ENCODE measurements at places on chromosomes 4 and X. TPM values are rescaled to one million over a fixed set of nuclear protein-coding genes. Genes with fewer than 3 reads are reported as not detected.

The GPR34 gene
- 3.4 TPM for total RNA-seq

The SYTL4 gene
- 13.1 TPM for total RNA-seq

The ENOX2 gene
- total RNA-seq: 11.8 TPM

The MAGEA10 gene
- not detected for total RNA-seq

The MTMR1 gene
- total RNA-seq: 28.4 TPM

The SORBS2 gene
- total RNA-seq: 332 TPM

The JADE1 gene
- 77.0 TPM for total RNA-seq

The ZNF157 gene
- total RNA-seq: 1.2 TPM

The SHROOM2 gene
- total RNA-seq: 2.8 TPM

The SRD5A3 gene
- 2.7 TPM for total RNA-seq

The CRMP1 gene
- total RNA-seq: 3.0 TPM

The CXCL10 gene
- total RNA-seq: 2.7 TPM

The TLR3 gene
- 8.5 TPM for total RNA-seq

DNA sequence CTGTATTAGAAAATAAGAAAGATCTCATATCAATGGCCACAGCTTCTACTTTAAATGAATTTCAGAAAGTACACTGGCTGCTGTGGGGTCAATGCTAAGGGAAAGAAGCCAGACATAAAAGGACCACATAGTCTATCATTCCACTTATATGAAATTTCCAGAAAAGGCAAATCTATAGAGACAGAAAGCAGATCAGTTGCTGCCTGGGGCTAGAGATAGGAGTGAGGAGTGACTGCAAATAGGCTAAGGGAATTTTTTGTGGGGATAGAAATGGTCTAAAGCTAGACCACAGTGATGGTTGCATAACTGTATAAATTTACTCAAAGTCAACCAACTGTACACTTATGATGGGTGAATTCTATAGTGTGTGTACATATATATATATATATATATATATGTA lies 8.3 kb downstream of the GAB3 start:
- H3K27me3 ChIP-seq: no peaks in the 10 kb centered on the region
- no peak for DNase-seq
- no peak overlapping the region for H3K4me3 ChIP-seq
- no peak overlapping the region for H3K27ac ChIP-seq
- H3K36me3 ChIP-seq: no peaks in the 10 kb centered on the region
- H3K4me1 ChIP-seq: no peaks in the 10 kb centered on the region

GRCh38 chr4:3193531-3194203 lies 55.3 kb upstream of the MSANTD1 start:
- no peaks in the 10 kb centered on the region for H3K27me3 ChIP-seq
- peaks cover 29% of the 10 kb centered on the region for H3K36me3 ChIP-seq
- H3K4me1 ChIP-seq: no peaks in the 10 kb centered on the region
- H3K4me3 ChIP-seq: no peak overlapping the region
- H3K27ac ChIP-seq: no peak overlapping the region
- no peak for DNase-seq

DNA sequence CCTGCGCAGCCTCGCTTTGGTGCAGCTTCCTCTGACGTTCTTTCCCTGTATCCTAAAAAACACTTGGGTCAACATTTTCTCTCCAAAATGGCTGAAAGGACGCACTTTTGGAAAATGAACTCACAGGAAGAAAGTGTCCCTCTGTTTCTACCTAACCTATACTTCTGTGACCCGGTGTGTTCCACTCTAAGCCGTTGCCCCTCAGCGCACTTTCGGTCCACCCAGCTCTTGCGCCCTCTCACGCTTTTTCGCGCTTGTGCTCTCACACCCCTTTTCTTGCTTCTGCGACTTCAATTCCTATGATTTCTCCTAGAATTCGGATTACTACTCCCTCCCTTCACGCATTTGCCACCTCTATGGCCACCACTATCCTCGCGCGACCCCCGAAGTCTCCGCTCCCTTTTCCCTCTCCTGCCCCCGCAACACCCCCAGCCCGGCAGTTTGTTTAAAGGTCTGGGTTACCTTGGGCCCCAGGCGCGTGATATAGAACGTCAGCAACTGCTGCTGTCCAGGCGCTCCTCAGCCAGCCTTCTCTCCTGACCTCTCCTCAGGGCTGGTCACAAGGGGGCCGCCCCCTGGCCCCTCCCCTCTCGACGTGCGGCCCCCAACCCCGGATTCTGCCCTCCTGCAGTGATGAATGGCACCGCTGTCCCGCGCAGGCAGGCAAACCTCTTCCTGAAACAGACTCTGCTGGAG lies at the start of gene USP51:
Gene USP51, minus strand, starts transcription at position 535 of the 696 bp plus-strand sequence. CDS start 909 bp downstream, outside the sequence.
- H3K4me3 ChIP-seq: peak within 1 kb of the TSS; percentile 40
- H3K27ac ChIP-seq: peak within 1 kb of the TSS; percentile 90
- DNase-seq: peak; percentile 61
- H3K4me1 ChIP-seq: no peaks in the 10 kb centered on the region

GRCh38 chrX:78957768-78958130 lies 12.6 kb downstream of the P2RY10 start:
- H3K4me1 ChIP-seq: peaks cover 3% of the 10 kb centered on the region
- no peaks in the 10 kb centered on the region for H3K36me3 ChIP-seq
- DNase-seq: no peak
- no peak overlapping the region for H3K27ac ChIP-seq

GRCh38 chr4:6275898-6276806 lies 6.5 kb downstream of the WFS1 start:
- H3K4me1 ChIP-seq: peaks cover 70% of the 10 kb centered on the region
- peak; percentile 51 for DNase-seq
- H3K27me3 ChIP-seq: no peaks in the 10 kb centered on the region
- peaks cover 22% of the 10 kb centered on the region for H3K36me3 ChIP-seq

DNA sequence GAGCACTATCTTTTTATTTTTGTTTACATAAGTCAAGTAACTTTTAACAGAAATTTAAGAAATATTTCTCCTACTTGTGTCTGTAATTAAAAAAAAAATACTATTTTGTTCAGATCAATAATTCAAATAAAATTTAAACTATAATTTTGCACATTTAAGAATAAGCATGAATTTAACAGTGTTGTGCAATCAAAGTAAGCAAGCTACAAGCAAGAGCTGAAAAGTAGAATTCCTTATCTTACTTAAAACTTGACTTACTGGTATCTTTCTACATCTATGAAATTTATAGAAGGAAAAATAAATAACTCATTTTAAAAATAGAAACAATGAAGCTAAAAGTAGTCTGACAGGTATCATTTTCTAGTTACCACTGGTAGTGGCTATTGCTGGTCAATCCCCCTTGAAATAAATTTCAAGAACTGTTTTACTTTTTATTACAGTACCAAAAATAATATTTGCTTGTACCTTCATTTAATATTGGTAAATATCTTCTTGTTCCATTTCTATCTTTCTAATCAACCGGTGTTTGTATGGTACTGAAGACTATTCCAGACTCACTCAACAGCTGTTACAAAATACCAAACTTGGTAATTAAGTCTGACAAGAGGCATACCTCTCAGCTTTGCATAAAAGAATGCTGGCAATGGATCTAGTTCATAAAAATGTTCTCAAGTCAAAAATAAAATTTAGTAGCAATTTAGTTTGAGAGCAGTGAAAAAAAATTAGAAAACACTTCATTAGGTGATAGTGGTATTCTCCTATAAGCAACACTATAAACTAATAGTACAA lies 62.2 kb downstream of the NOCT start:
- H3K27ac ChIP-seq: no peak overlapping the region
- H3K4me3 ChIP-seq: no peak overlapping the region
- DNase-seq: no peak
- no peaks in the 10 kb centered on the region for H3K27me3 ChIP-seq
- H3K36me3 ChIP-seq: no peaks in the 10 kb centered on the region

DNA sequence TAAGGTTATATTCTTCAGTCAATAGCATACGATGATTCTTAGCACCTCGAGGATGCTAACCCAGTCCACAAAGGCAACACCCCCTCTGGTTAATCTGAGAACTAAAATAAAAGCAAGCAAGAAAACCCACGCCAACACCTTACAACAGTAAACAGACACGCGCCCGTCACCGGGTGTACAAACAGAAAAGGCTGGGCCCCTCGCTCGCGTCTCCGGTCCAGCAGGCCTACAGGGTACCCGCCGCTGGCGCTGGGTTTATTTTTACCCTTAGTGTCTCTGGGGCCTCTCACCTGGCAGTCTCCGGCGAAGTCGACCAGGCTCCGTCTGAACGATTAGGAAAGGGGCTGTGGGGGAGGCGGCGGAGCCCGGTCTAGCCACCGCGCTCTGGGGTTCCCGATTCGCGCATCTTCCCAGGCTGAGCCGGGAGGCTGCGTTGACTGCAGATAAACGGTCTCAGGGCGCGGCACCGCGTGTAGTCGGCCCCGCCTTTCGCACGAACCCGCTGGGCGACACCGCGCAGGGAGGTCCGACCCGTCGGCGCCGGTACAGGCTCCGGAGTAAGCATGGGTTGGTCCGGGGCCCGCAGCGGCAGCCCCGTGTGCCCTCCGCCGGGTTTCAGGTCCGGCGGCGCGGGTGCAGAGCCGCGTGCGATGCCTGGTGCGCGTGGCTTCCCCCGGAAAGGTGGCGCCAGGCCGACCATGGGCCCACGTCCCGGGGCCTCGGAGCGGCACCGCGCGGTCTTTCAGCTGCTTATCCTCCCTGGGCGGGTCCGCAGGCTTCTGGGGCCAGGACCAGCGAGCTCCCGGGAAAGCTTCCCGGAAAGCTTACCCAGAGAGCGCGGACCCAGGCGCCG lies 441 bp downstream of the SLC9B2 start:
- DNase-seq: peak; percentile 49
- no peaks in the 10 kb centered on the region for H3K27me3 ChIP-seq
- peak overlapping the region; percentile 53 for H3K4me3 ChIP-seq
- H3K27ac ChIP-seq: peak overlapping the region; percentile 17
- H3K36me3 ChIP-seq: peaks cover 7% of the 10 kb centered on the region

- H3K27me3 ChIP-seq: no peaks in the 10 kb centered on the region
- no peak overlapping the region for H3K27ac ChIP-seq
- H3K4me3 ChIP-seq: no peak overlapping the region
- no peaks in the 10 kb centered on the region for H3K36me3 ChIP-seq
- no peaks in the 10 kb centered on the region for H3K4me1 ChIP-seq
Measured at GRCh38 chr4:77344784-77345183, 187.8 kb downstream of the CCNG2 start.

DNA sequence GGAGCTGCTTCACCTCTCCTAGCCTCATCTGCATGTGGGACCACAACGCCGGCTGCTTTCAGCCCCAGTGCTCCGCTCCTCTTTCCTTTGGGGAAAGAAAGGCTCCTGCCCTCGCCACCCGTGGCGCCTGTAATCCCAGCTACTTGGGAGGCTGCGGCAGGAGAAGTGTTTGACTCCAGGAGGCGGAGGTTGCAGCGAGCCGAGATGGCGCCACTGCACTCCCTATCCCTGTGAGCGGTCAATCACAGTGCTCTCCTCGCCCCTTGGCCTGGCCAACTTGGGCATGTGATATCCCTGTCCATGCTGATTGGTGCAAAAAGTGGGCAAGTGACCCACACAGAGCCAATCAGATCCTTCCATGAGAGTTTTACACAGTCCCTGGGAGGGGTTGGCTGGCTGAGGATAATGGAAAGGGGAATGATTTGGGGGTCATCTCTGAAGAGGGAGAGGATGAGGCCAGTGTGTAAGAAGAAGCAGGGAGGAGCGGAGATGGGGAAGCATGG lies 56.2 kb downstream of the WFS1 start:
- H3K4me1 ChIP-seq: no peaks in the 10 kb centered on the region
- H3K27me3 ChIP-seq: no peaks in the 10 kb centered on the region
- no peaks in the 10 kb centered on the region for H3K36me3 ChIP-seq
- DNase-seq: no peak
- no peak overlapping the region for H3K4me3 ChIP-seq
- no peak overlapping the region for H3K27ac ChIP-seq

DNA sequence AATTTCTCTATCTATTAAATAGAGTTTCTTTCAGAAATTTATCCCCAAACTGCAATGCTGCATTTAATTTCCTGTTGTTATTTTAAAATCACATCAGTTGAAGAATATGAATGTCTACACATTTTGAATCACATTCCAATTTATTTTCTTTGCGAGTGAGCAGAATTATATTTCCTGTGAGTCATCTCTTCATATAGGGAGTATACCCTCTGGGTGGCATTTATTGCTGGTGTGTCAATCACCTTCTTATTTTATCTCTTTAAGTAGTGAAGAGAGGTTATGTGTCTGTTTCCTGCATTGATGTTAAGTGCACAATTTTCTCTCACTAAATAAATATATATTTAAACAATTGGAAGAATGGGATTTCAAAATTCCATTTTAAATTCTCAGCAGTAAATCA lies 511.0 kb upstream of the ATOH1 start:
- H3K27ac ChIP-seq: no peak overlapping the region
- no peak for DNase-seq
- H3K36me3 ChIP-seq: no peaks in the 10 kb centered on the region
- H3K4me3 ChIP-seq: no peak overlapping the region

- H3K4me3 ChIP-seq: no peak overlapping the region
- no peak for DNase-seq
- no peaks in the 10 kb centered on the region for H3K27me3 ChIP-seq
- no peaks in the 10 kb centered on the region for H3K36me3 ChIP-seq
- no peak overlapping the region for H3K27ac ChIP-seq
- H3K4me1 ChIP-seq: no peaks in the 10 kb centered on the region
Measured at GRCh38 chrX:95427389-95427788, 1257.3 kb upstream of the DIAPH2 start.

DNA sequence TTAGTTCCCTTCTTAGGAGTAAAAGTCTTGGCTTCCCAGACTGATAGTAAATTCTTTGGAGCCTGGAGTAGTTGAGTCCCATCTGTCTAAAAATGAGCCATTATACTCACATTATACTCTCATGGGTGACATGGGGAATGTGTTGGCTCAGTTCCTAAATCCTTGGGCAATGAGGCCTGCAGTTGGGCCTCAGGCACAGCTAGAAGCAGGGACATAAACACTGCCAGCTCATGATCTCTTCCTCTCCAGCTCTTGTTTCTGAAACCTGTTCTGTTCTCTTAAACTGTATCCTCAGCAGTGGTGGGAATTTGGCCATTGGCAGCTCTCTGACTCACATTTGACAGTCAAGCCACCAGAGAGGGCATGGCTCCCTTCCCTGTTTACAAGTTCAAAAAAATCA lies 212.5 kb downstream of the SPATA18 start:
- no peak overlapping the region for H3K4me3 ChIP-seq
- H3K36me3 ChIP-seq: no peaks in the 10 kb centered on the region
- DNase-seq: peak; percentile 18

- DNase-seq: no peak
- H3K4me1 ChIP-seq: peaks cover 12% of the 10 kb centered on the region
- no peaks in the 10 kb centered on the region for H3K27me3 ChIP-seq
- H3K27ac ChIP-seq: no peak overlapping the region
- H3K36me3 ChIP-seq: no peaks in the 10 kb centered on the region
Measured at GRCh38 chr4:76738086-76738931, 159.6 kb downstream of the SOWAHB start.

GRCh38 chr4:153099391-153100140 lies 104.7 kb upstream of the TRIM2 start:
- H3K27me3 ChIP-seq: no peaks in the 10 kb centered on the region
- H3K4me3 ChIP-seq: no peak overlapping the region
- H3K27ac ChIP-seq: no peak overlapping the region
